ENCODE measurements at places on chromosomes 13 and 19.

- peak; percentile 5 for DNase-seq
Measured at GRCh38 chr13:28493740-28494503, 1.0 kb downstream of the FLT1 start.

DNA sequence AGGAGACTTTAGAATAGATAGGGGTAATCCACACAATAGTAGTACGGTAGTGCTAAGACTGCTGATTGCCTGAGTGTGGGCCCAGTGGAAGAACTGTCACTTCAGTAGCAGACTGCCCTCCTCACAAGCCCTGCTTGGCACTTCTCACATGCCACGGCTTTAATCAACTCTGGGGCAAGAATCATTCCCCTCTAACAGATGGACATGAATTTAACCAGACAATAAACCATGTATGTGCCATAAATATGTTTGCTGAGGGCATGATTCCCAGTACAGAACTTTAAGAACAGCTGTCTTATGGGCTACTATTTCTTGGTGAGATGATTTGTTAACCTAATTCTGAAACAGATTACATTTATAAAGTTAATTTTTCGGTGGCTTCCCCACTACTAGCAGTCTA is 22.0 kb downstream of the DPY19L3 start:
- no peak for DNase-seq

- DNase-seq, result no peak
Measured at GRCh38 chr19:326871-327270, 17.7 kb downstream of the MIER2 start.

GRCh38 chr19:2507109-2507508 is 31.2 kb downstream of the GADD45B start:
- peak; percentile 45 for DNase-seq

DNA sequence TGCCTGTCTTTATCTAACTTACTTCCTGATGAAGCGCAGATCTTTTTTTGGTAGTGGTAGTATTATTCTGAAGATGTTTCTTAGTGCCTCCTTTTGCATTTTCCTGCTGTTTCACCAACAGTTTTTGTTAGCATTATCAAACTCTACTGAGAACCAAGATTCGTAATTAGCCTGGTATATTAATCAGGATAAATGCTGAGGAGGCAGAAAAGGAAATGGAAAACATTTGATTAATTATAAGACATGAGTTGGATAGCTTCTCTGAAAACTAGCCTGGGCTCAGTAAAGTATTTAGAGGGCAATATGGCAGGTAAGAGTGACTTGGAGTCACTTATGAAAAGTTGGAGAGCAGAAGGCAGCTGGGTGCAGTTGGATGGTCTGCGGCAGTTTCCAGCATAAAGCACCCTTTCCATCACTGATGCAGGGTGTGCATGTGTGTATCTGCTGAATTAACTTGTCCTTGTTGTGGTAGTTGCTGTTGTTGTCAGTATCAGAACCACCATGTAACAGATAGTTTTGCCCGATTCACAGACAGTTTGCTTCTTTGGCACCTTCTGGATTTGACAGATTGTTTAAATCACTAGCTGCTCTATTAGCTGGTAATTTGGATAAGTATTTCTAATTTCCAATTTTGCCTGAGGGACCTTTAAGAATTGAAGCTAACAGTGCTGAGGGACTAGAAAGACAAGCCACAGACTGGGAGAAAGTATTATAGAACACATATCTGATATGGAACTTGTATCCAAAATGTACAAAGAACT is 6.9 kb upstream of the TNFRSF19 start:
- DNase-seq, result no peak

- DNase-seq, result peak; percentile 81
Measured at GRCh38 chr13:93847162-93847561, 620.6 kb downstream of the GPC6 start.

GRCh38 chr19:19059018-19059836 is 4.6 kb upstream of the SLC25A42 start:
- DNase-seq, result no peak

DNA sequence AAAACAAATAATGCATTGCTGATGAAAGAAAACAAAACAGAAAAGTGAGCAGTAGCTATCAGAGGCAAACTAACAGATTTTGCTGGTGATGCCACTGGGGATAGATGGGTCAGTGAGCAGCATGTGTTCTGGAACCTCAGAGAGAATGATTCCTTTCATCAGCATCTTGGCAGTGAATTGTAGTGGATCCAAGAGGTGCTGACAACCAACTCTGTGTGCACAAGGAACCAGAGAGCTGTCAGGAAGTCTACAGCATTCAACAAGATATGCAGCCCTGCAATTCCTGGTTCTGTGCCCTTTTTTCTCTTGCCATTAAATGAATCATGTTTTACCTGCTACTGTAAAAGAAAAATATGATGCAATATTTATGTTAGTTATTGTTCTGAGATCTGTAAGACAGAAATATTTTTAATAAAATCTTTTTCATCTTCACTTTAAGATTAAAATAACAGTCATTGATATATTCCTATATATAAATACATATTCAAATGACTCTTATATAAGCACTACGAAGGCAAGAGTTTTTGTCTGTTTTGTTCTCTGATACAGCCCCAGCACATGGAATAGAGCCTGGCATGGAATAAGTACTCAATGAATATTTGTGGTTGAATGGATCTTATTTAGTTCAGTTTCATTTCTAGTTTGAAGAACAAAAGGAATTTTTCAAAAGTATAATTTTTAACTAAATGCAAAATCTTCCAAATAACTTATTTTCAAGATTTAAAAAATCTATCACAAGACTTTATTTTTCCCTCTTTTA is 80.8 kb downstream of the FREM2 start:
- DNase-seq, result no peak

DNA sequence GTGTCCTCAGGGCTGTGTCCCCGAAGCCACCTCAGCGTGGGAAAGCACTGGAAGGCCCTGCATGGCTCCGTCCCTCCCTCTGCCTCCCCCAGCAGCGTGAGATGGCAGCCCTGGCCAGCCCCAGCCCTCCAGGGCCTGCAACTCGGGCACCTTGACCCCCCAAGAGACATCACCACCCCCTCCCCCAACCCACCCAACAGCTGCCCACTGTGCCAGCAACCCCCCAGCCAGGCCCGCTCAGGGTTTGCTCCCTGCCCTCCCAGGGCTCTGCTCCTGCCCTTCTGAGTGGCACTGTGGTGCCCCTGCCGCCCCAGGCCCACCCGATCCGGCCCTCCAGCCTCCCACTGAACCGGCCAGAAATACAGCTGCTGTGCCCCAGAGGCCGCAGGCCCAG is 1.5 kb upstream of the ASPDH start:
- no peak for DNase-seq

DNA sequence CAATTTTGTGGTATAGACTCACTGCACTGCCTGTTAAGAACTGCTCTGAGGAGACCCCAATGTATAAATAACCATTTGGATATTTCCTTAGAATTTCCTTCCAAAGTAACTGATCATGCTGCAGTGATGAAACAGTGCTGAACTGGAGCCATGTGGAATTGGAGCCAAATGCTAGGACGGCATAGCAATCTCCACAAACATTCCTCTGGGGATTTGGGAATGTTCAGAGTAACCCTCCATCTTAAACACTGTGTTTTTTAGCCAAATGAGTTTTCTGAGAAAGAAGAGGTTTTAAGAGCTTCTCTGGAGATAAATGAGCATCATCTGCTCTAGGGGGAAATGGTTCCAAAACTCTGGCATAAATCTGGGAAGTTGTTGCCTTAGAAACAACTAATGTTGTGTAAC is 98.2 kb downstream of the OLFM4 start:
- peak; percentile 95 for DNase-seq

- DNase-seq, result no peak
Measured at GRCh38 chr13:111668451-111668850, 348.0 kb downstream of the TEX29 start.

DNA sequence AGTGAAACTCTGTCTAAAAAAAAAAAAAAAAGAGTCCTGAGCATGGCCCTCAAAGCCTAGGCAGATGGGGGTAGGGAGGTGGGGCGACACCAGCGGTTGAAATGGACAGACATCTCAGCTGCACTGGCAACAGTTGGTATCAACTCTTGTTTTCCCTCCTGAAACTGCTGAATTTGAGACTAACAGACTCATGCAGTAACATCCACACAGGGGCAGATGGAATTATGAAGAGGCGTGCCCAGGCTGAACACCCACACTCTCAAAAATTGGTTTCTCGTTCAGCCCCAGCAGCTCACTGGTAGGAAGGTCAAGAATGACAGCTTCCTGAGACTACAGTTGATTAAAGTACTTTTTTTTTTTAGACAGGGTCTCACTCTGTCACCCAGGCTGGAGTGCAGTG is 24.1 kb downstream of the PBX4 start:
- DNase-seq, result no peak

Data from fibroblast of skin of right biceps (primary cell).